ENCODE measurements at places on chromosomes 16 and 17. TPM values are rescaled to one million over a fixed set of nuclear protein-coding genes. Genes with fewer than 3 reads are reported as not detected.

ODF4 gene
- not detected for total RNA-seq

BCO1 gene
- 1.5 TPM for total RNA-seq

CDRT4 gene
- total RNA-seq: 2.6 TPM

WFIKKN1 gene
- total RNA-seq: 0.16 TPM

SYCE1L gene
- 8.2 TPM for total RNA-seq

NXN gene
- total RNA-seq: 21.9 TPM

HOXB1 gene
- total RNA-seq: not detected

VTN gene
- 18.8 TPM for total RNA-seq

PRR35 gene
- total RNA-seq: 0.20 TPM

KCTD13 gene
- 18.2 TPM for total RNA-seq

C16orf46 gene
- 0.78 TPM for total RNA-seq

ACSM5 gene
- total RNA-seq: not detected

TBC1D3I gene
- total RNA-seq: 0.15 TPM

OR3A3 gene
- total RNA-seq: not detected

ZNF205 gene
- total RNA-seq: 15.1 TPM

KRTAP9-8 gene
- total RNA-seq: not detected

NGFR gene
- 0.96 TPM for total RNA-seq

RANGRF gene
- total RNA-seq: 46.4 TPM

GPRC5C gene
- 56.4 TPM for total RNA-seq

CRISPLD2 gene
- 2.6 TPM for total RNA-seq

Measured in A549 treated with CpdA at 1 μM for 4 hours (cell line).